ENCODE measurements at places on chromosomes 2 and 18.

- no peak for DNase-seq
Observed at GRCh38 chr2:127045792-127046501, 61.0 kb downstream of the BIN1 start.

DNA sequence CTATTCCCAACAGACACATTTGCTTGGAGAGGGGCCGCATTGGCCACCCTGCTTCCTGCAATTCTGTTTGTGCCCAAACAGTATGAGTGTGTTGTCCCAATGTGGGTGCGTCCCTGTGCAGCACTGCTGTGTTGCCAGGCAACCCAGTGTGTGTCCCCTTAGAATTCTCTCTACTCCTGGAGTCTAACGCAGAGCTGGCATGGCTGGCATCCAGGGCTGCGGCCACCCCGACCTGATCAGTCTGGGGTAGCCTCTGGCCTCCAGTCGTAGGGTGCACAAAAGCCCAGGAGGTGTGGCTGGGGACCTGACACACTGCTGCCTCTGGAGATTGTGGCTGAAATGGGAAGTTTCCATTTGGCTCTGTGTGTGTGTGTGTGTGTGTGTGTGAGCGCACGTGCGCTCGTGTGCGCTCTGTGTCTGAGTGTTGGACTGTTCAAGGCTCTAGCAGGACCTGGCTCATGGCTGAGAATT lies 48.0 kb downstream of the TEX44 start:
- no peak for DNase-seq

GRCh38 chr18:58032233-58032632 lies 11.8 kb upstream of the NEDD4L start:
- DNase-seq: no peak

DNA sequence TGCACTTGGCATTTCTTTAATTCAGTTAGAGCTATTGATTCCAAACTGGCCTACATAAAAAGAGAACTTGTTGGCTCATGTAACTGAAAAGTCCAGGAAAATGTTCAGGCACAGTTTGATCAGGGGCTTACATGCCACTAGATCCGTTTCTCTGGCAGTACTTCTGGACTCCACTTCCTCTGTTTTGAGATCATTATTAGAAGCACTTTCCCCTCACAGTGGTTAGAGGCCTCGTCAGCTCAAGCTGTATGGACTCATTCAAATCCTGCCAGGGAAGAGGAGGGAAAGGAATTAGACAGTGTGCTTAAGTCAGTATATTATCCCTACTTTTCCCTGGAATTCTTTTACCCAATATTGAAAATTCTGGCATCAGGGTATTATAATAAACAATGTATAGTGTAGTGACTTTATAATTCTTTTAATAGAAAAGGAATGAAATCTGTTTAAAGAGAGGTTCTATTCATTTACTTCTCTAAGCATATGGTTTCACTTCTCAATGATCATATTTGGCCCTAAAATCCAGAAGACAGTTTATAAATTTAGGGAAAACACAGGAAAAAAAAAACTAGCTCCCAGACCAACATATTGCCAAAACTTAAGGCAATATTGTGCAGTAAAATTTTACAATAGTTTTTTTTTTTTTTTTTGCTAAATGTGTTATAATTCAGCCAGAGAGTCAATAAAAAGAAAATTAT lies 92.0 kb downstream of the ARMC9 start:
- DNase-seq: no peak

- DNase-seq: no peak
Observed at GRCh38 chr2:178157574-178157973, 36.7 kb upstream of the OSBPL6 start.

GRCh38 chr2:169344736-169345485 lies 17.4 kb downstream of the LRP2 start:
- no peak for DNase-seq
